ENCODE measurements at places on chromosomes 3 and 15.

DNA sequence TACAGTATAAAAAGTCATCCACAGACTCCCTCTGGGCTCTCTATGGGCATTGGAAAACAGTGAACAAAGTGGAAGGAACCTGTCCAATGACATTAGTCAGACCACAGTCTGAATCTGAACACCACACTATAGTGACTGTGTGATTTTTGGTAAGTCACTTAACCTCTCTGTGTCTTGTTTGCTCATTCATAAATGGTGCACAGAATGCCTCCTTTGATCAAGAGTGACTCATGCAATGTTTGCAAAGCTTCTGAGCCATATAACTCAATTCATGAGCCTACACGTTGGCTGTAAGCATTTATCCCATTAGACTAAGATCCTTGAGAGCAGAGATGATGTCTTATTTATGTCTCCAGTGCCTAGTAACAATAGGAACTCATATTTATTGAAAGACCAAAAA, 46.7 kb downstream of the SV2B start:
- DNase-seq, result no peak

DNA sequence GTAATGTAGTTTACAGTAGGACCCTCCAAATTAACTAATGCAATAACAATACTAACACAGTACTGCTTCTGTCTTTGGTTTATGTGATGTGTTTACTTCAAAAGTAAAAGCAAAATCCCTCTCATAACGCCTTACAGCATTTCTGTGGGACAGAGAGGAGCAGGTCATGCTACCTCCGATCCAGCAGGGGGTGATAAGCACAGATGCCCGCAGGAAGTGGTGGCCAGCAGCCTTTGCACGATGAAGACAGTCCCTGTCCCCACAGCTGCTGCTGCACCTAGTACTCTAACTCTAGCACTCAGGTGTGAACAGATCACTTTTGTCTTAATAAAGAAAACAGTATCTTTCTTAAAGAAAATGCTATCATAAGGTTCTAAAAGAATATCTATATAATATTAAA, 38.3 kb downstream of the ANO10 start:
- DNase-seq, result peak; percentile 11

- DNase-seq, result no peak
These were observed 966.7 kb upstream of the ROBO1 start for GRCh38 chr3:80734483-80734882.

DNA sequence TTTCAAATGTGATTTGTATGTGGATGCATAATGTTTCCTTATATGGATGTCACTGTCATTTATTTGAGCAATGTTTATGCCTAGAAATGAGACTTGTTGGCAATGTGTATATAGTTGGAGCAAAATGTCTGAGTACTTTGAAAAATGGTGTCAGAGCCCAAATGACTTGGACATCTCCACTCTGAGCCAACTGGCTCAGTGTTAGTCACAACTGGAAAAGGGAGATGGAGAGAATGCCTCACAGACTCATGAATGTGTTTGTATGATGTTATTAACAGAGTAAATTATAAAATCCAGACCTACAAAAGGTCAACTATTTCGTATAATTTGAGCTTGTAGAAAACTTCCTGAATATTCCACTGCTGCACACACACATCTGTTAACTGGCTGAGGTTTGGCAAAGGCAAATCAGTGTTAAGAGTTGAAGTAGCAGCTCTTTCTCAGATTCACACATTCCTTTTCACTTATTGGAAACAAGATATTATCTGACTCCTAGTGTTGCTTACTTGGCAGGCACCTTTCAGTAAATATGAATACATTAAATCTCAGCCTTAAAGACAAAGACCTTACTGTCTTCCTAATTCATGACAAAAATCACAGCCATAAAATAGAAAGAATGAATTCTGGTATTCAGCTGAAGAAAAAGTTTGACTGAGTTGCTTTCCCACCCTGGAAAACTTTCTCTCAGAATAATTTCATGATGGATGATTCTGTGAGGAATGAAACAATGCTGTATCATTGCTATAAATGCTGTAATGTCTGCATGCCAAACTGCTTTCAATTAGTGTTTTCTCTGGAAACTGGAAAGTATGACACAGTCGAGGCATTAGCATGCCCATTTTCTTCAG, 27.0 kb downstream of the ADIPOQ start:
- DNase-seq, result no peak

DNA sequence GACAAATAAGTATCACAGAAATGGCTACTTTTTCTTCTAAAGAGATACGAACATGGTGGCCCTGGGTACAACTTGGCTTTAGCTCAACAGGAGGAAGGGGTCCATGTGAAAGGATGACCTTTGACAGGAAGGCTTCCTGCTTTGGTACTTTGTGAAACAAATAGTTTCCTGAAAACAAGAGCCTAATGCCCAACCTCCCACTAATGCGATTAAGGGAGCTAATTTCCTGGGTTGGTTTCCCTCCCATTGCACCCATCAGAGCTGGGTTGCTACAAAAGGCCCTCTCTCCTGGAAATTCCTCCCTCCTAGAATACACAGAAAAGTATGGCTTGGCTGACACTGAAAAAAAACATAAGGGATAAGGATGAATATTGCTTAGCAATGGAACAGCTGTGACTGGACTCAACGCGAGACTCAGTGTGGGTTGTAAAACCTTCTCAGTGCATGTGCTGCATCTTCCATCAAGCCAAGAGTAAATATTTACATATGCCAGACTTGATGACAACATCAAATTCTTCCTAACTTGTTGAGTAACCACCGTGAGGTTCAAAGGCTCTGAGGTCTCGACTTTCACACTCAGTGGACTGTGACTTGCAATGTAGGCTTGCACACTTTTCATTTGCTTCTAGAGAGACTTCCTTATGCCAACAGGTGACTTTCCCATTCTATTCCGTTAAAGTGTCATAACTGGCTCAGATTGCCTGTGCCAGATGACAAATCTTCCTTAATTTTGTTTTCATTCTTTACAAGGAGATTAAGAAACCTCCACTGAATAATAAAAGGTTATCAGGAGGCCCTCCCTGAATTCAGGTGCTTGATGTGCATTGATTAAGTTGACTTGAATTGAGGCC, 60.1 kb downstream of the ADAMTS9 start:
- no peak for DNase-seq

DNA sequence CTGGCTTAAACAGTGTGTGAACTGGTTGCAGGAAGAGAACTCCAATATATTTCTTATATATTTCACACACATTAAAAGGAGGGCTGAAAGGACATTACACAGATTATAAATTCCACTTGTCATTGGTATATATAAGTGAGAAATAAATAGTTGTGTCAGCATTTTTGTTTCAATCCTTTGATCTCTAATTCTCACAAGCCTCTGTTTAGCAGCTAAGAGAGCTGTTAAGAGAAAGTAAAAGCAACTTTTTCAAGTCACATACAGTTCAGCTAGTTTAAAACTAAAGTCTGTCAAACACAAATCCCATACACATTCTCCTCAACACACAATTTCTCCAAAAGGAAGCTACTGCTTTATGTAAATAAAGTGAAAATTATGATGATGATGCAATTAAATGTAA, 70.5 kb upstream of the CCDC39 start:
- no peak for DNase-seq

GRCh38 chr3:142159083-142159740, 9.9 kb upstream of the TFDP2 start:
- no peak for DNase-seq

GRCh38 chr3:33096093-33096868, 665 bp downstream of the GLB1 start:
- peak; percentile 59 for DNase-seq

DNA sequence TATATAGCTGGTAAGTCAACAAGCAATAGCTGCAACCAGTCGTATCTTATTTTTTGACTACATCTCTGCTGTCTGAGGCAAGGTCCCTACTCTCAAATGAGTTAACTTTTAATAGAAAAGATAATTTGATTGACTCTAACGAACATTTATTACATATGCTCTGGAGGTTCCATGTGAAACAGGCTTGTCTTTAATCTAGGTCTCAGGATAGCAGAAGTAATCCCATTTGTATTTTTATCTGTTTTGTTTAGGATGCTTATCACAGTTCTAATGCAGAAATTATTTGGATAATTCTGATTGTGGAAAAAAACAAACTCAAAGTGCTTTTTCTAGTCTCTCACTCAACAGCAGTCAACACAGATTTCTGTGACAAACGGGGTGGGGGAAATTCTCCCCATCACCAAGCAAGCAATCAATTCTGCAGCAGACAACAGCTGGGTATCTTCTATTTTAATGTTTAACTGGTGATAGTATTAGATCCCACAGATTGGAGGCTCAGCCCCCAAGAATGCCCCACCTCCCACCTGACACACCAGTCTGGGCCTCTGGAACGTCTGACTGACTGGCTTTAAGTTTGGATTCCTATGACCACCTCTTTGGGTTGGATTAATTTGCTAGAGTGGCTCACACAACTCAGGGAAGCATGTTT, 58.8 kb downstream of the ITPR1 start:
- no peak for DNase-seq

- DNase-seq, result no peak
These were observed 38.6 kb downstream of the ZXDC start for GRCh38 chr3:126436826-126437717.

DNA sequence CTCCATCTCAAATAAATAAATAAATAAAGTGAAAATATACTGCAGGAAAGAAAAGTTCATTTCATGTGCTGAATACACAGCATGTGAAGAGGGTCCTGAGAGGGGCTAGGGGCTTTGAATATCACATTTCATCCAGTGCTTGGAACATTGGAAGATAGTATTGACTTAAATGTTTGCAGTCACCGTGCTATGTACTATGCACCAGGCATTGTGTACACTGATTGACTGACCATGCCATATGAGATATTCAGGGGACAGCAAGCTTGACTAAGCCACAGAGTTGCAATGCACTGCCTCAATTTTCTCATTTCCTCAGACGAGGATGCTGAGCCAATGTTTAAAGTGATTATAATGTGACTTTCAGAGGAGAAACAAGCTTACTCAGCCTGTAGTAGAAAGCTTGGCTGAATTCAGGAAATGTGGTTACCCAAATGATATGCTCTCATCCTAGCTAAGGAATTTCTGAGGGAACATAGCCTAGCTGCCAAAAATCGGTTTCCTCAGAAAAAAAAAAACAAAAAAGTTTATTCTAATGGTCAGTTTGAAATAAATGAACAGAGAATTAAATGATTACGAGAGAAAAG, 557.9 kb downstream of the FGF12 start:
- DNase-seq, result no peak

DNA sequence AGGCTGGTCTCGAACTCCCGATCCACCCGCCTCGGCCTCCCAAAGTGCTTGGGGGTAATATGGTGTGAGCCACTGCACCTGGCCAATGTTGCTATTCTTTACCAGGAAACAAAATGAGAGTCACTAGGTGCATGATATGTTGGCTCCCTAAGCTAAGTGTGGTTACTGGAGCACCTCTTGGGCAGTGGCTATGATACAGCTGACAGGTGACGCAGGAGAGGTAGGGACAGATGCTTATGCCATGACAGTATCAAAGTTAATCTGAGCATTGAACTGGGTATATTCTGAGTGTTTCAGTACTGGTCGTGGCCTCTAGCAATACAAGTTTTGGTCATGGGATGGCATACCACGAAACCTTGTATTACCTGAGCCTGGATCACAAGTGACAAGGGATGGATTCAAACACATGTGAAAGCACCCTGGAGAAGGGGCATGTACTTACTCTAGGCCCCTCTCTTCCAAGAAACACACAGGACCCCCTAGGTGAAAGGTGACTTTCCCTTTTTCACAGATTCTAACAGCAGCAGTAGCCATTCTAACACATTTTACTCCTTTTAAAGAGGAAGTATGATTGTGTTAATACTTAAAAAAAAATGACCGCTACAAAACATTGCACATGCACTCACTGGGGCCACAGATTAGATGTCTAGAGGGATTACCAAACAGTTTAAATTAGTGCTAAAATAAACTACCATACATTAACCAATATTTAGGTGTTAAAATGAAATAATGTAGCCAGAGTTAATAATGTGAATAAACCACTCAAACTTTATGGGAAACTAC, 467.3 kb downstream of the SHQ1 start:
- DNase-seq, result no peak

GRCh38 chr3:128050597-128050996, 1.6 kb upstream of the SEC61A1 start:
- no peak for DNase-seq

DNA sequence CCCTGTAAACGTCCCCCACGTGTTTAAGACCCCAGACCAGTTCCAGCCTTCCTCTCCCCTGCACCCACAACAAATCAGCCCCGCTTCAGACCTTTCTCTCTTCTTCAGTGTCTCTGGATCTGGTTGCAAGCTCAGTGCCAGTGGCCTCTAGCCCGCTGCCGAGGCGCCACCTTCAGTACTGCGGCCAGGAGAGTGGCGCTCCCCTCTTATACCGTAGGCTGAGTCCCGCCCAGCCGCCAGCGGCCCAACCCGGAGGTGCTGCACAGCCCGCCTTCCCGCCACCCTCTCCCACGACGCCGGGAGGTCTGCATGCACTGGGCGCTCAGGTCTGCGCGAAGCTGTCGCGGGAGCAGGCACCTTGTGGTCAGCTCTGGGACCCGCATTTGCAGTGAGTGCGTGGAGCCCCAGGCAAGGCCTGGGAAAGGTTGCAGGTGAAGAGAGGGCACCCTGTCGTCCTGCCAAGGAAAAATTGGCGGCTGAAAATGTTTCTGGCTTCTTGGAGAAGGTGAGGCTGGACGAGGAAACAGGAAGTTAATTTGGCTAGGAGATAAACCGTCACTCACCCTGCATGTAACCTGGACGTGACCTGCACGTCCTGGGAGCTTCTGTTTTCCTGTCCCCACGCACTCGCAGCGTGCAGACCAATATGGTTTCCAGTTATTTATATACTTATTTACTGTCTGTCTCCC, at the start of gene C2CD4B:
C2CD4B (minus strand) TSS at position 182 of the 689 bp plus-strand sequence. CDS start 301 bp downstream, outside the sequence.
- no peak for DNase-seq

GRCh38 chr3:186427627-186428281, 65.7 kb upstream of the DGKG start:
- no peak for DNase-seq

- DNase-seq, result no peak
These were observed 20.4 kb downstream of the NUDT16 start for GRCh38 chr3:131401978-131402377.

GRCh38 chr3:42102571-42102970, 11.4 kb downstream of the TRAK1 start:
- no peak for DNase-seq

- no peak for DNase-seq
These were observed 6.6 kb upstream of the KBTBD8 start for GRCh38 chr3:66991459-66991858.

GRCh38 chr3:188583341-188584161, 429.6 kb downstream of the LPP start:
- DNase-seq, result no peak

DNA sequence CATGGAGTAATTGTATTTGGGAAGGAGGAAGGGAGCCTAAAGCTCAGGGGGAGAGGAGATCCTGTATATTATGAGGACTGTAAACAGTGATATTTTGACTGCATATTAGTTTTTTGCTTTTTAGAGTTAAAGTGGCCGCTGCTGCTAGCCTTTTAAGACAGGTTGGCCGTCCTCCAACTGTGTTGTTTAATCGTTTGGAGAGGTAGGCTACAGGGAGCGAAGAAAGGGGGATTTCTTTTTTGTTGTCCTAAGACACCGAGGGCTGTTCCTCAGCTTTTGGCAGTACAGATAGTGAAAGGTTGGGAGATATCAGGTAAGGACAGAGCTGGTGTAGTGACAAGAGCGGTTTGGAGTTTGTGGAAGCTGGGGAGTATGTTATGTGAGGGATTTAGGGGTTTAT, 38.2 kb upstream of the RNF7 start:
- no peak for DNase-seq
